Stromal cell of bone marrow (primary cell): ENCODE measurements at places on chromosomes 1 and 21.

DNA sequence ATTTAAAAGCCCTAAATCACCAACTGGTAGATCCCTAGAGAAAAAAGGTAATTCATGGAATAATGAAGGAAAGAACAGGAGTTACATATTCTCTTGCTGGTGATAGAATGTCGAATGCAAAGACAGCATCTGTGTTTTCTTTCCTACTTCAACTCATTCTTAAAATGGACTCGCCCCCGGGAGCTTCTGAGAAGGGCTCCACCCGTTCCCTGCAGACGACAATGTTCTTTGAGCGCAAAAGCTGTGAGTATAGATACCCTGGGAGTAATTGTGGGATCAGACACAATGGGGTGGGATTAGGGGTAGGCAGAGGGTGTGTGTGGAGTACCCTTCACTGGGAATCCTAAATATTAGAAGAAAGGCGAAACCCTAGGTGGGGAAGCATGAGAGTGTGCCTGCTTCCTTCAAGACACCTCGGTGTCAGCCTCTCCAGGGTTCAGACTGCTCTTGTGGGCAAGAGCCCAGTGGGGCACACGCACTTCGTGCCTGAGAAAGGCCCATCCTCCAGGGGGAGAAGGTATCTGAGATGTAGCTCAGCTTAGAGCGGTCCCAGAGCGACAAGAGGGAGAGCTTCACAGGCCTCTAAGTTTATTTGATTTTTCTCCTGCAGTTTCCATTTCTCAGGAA, 123.3 kb upstream of the DPYD start:
- no peak for DNase-seq

- no peak for DNase-seq
Measured at GRCh38 chr1:197771904-197772556, 3.2 kb downstream of the DENND1B start.

DNA sequence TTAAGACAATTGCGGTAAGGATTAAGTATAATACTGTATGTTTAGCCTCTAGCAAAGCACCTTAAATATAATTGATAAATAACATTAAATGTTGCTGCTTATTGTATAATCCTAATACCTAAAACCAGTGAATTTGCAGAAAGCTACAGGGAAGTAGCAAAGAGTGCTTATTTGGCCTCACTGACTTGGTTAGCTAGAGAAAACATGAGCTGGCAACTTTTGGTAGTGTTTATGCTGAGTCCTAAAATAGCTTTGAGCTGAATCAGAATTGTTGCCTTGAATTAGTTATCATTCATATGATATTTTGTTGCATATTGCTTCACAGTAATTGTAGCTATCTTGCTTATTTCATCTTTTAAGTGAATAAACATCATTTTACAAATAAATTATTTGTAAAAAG, 3.5 kb downstream of the TRIM67 start:
- DNase-seq: peak; percentile 43

- no peak for DNase-seq
Measured at GRCh38 chr1:82152356-82153271, 351.9 kb downstream of the ADGRL2 start.

DNA sequence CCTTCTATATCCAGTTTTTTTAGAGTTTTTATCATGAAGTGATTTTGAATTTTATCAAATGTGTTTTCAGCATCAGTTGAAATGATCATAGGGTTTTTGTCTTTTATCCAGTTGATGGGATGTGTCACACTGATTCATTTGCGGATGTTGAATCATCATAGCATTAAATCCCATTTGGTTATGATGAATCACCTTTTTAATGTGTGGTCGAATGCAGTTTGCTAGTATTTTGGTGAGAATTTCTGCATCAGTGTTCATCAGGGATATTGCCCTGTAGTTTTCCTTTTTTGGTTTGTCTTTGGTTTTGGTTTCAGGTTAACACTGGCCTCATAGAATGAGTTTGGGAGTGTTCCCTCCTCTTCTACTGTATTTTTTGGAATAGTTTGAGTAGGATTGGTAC, 80.3 kb downstream of the DIRAS3 start:
- peak; percentile 94 for DNase-seq

DNA sequence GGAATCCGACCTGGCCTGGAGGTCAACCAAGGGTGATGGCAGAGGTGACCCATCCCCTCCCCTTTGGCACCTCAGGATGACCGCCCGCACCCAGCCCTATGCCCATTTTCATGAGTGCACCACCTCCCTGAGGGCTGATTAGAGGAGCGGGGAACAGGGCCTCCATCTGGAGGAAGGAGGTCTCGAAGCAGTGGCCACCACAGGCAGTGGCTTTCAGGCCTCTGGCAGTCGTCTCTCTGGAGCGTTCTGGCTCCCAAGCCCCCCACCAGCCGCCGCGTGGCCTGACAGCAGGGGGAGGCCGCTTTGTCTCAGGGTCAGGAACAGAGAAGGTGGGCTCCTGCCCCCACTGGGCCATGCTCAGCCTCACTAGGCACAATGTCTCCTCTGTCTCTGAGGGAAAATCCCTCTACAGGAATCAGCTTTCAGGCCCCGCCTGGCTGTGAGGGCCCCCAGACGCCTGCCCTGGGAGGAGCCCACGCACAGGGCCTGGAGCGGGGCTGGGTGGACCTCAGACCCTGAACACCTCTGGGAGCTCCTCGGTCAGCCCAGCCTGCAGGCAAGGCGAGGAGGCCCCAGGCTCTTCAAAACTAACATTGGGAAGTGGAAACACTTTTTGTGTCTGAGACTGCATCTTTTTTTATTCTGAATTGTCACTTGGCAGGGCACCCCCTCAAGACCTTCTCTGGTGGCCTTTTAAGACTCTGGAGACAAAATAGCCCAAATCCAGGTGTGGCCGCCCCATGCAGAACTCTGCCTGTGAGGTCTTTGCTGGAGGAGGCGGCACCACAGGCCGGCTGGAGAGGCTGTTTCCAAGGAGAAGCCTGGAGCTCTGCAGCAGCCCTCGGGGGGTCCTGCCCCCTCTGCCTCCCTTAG, 127.7 kb upstream of the ARHGEF16 start:
- no peak for DNase-seq
